ENCODE measurements at places on chromosomes 13 and 19.

- DNase-seq: no peak
Observed at GRCh38 chr13:51822106-51822815, 18.3 kb upstream of the DHRS12 start.

GRCh38 chr13:36377826-36378468 lies 31.8 kb upstream of the SPART start:
- DNase-seq: no peak

- no peak for DNase-seq
Observed at GRCh38 chr13:76397413-76397812, 488.8 kb downstream of the KCTD12 start.

DNA sequence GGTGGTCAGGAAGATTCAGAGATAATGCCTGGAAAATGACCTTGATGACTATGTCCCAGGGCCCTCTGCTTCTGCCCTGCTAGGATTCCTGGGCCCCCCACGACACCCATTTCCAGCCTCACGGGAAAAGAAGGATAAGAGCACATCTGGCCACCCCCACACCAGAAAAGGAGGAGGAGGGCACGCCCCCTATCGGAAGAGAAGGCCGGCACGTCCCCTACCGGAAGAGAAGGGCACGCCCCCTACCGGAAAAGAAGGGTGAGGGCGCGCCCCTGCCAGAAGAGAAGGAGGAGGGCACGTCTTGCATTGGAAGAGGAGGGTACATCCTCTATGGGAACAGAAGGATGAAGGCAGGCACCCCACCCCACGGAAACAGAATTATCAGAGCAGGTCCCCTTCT lies 84.3 kb downstream of the IER2 start:
- DNase-seq: no peak
